RCC 7860 (cell line): ENCODE measurements at places on chromosomes 6 and 20.

GRCh38 chr6:41228616-41229015, 467 bp downstream of the TREML4 start:
- DNase-seq = no peak

GRCh38 chr6:48775157-48775556, 664.2 kb upstream of the PTCHD4 start:
- DNase-seq = peak; percentile 47

GRCh38 chr6:54134935-54135334, 23.7 kb downstream of the MLIP start:
- no peak for DNase-seq

DNA sequence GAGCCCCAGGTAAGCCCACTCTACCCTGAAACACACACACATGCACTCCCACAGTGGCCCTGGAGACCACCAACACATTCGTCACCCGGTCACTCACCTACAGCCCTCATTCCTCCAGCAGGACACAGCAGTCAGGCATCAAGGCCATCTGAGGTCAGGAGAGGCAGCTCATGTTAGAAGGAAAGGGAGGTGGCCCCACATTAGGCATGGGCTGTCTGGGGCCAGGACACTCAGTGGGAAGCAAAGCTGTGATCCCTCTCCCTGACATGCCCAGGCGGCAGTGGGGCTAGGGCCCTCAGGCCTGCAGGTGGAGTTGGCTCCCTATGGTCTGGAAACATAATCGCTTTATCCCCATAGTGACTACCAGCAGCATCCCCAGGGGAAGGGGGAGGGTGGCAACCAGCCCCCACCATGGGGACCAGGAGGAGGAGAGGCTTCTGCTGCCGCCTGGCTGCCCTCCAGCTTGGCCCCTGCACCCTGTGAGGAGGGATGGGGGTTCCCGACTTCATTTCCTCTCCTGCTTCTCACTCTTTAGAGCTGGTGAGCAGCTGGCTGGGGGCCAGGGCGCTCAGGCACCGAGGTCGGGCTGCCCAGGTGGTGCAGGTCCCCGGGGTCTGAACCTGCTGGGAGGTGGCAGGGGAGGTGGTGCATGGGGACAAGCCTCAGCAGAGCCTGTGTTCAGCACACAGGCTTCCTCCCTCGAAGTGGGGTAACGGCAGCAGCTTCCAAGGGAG, 76.6 kb upstream of the CST7 start:
- DNase-seq = no peak

DNA sequence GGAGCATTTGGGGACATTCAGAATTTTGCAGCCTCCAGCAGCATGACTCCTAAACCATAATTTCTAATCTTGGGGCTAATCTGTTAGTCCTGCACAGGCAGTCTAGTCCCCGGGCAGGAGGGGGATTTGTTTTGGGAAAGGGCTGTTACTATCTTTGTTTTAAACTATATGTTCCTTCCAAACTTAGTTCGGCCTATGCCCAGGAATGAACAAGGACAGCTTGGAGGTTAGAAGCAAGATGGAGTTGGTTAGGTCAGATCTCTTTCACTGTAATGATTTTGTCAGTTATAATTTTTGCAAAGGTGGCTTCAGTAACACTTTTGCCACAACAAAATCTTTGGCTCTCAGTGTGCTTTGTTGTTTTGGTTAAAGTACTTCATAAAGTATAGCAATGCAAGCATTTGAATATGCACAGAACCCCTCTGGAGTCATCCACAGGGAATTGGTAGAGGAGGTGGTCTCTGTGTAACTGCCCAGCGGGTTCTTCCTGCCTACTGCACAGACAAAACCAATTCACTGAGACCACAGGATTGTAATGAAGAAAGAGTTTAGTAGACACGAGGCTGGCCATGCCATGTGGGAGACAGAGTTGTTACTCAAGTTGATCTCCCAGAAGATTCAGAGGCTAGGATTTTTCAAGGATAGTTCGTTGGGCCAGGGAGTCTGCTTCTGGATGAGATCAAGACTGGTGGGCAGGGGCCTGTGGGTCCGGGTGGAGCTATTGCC, 224.1 kb upstream of the MYLIP start:
- no peak for DNase-seq

- DNase-seq = no peak
These were observed 56.6 kb downstream of the TGM2 start for GRCh38 chr20:38108438-38108985.

- no peak for DNase-seq
These were observed 56.7 kb downstream of the FILIP1 start for GRCh38 chr6:75436869-75437268.

- DNase-seq = no peak
These were observed 122.8 kb downstream of the CCDC170 start for GRCh38 chr6:151616600-151616999.

GRCh38 chr6:20167601-20168000, 44.7 kb downstream of the MBOAT1 start:
- DNase-seq = no peak

DNA sequence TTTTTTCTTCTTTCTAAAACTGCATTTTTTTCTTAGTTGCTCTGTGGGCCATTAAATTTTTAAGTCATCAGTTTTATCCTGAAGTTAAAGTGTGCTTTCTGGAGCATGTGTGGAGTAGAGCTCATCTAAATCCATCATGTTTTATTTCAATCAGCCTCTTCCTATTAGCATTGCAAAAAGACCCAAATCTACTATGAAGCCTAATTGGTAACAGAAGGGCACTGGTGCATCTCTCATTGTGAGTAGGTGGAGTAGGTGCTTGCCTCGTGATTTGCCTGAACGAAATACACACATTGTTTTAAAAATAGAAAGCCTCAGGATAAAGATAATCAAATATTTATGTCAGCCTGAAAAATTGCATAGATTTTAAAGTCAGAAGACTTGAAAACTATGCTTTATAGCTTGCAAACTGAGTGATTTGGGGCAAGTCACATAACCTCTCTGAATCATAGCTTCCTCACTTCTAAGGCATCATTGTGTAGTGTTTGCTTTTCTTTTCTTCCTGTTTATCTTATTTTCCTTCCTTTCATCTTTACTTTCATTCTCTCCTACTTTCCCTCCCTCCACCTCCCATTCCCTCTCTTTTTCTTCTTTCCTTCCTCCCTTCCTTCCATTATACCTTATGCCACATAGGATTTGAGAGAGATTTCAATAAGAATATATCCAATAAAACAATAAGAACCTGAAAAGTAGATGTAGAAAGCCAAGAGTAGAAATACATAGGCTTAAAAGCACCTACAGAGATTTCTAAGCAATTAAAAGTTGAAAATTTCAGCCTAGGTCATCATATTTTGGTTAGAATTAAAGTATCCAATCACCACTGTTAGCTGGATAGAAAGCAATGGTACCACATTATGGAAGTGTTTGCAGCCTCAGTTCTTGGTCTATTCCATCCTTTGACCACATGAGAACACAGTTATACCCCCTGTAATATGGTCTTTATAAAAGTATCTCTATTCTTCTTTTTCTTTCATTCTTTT, 49.6 kb upstream of the RNF146 start:
- no peak for DNase-seq

DNA sequence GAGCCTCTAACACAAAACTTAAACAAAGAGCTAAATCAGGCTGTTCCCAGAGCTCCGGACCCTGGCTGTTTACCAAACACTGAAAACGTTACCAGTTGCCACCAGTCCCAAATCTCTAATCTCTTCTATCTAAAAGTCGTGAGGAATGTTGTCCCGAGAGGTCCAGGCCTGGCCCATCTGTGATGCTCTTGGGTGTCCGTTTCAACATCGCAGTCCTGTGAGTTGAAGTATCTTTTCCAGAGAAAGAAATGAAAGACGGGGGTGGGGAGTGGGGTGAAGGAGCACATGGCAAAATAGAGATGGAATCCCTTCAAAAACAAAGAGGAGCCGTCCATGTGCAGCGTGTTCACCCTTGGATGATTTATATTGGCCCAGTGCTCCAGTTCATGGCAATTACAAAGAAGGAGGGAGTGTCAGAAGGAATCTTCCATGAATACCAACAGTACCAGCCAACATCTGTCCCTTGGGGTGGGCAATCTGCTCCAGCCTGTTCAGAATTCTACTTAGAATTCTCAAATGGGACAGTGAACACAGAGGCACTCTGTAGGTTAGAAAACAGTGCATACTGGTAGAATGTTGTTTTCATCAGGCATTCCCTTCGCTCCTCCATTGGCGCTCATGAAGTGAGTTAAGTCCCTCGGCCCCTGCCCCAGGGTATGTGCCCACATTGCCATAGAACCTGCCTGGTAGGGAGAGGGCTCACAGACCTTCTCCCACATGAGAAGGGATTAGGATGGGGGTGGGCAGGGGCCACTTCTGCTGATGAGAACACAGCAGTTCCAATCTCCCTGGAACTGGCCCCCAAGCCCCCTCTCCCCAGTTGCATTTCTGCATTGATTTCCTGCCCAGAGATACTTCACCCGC, 112.1 kb downstream of the LY86 start:
- DNase-seq = no peak

- DNase-seq = no peak
These were observed 148.1 kb downstream of the MOXD1 start for GRCh38 chr6:132253211-132253610.

DNA sequence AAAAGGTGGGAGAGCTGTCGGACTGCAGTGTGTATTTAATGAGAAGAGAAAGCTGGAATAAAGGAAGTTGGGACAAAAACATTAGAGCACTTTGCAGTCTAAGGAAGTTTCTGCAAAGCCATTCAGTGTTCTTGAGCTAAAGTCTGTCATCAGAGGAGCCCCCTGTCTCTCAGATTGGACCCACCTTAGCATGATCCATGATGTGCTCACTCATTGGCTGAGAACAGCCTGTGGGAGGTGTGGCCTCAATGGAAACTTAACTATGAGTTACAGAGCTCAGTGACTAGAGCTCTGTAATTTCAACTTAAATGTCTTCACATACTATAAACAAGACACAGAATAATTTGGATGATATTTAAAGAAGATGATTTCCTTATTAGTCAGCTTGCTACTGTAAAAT, 437.0 kb downstream of the BTBD3 start:
- no peak for DNase-seq

- no peak for DNase-seq
These were observed 68.9 kb upstream of the SCGN start for GRCh38 chr6:25583099-25583498.

GRCh38 chr6:16828058-16828457, 66.8 kb upstream of the ATXN1 start:
- DNase-seq = no peak

DNA sequence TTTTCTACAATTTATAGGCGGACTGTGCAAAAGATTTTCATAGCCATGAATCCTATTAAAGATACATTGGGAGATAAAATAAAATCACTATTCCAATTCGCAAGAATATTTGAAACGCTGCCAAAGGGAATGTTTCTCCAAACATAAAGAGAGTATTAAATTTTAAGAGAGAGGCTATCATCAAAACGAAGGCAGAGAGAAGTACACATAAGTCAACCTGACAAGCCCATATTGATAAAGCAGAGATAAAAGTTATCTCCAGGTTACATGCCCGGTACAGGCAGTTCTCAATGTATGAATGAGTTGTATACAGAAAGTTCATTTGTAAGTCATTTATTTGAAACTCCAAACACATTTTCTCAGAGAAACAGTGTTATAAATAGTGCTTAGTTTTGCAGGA, 193.1 kb downstream of the ATXN1 start:
- no peak for DNase-seq

- DNase-seq = no peak
These were observed 835.8 kb downstream of the GRIK2 start for GRCh38 chr6:102229271-102229670.

DNA sequence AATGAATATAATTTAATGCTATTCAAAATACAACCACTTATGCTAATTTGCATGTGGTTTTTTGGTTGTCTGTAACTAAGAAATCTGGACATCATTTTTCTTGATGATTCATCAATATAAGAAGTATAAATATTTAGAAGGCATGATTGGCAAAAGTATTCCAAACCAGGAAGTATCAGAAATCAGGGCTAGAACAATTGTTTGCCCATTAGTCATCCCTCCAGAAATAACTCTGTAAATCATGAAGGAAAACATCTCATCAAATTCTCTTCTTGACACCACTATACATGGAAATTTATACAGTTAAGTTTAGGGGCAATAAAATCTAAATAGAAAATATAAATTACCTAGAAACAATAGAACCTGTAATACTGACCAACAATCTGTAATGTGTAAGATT, 554.7 kb upstream of the HS3ST5 start:
- DNase-seq = no peak

DNA sequence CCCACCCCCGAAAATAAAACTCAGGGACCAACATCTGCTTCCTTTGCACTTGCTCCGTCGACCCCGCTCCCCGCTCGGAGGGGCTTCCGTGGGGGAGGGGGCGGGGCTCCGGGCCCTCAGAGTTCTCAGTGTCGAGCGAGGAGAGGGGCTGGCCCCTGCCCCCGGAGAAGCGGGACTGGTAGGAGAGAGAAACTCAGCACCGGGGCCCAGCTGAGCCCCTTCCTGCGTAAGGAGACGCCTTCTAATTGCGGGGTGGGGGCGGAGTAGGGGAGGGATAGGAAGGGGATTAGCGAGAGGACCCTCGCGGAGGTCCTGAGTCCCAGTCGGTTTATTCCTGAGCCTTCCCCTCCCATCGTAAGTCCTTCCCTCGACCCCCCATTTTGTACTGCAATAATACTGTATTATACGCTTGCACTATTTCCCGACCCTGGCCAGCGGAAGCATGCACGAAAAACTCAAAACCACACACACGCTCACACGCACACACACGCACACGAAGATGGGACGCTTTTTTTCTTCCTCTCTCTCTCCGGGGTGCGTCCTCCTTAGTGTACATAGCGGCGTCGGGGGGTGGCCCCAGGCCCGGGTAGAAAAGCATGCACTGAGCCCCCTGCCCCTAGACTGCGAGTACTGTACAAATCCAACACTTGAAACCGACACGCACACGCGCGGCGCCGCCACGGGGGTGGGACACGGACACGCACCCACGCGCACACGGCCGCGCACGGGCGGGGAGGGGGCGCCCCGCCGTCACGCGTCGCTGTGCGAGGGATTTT, 22.1 kb upstream of the SLC22A7 start:
- no peak for DNase-seq

- DNase-seq = no peak
These were observed 2.9 kb upstream of the MYLK2 start for GRCh38 chr20:31816221-31816620.

- no peak for DNase-seq
These were observed 11.2 kb downstream of the ZNF337 start for GRCh38 chr20:25685276-25686080.

- DNase-seq = no peak
These were observed 55.0 kb upstream of the TNFAIP3 start for GRCh38 chr6:137811916-137812553.

- DNase-seq = no peak
These were observed 67.8 kb downstream of the GFOD1 start for GRCh38 chr6:13419422-13420195.

DNA sequence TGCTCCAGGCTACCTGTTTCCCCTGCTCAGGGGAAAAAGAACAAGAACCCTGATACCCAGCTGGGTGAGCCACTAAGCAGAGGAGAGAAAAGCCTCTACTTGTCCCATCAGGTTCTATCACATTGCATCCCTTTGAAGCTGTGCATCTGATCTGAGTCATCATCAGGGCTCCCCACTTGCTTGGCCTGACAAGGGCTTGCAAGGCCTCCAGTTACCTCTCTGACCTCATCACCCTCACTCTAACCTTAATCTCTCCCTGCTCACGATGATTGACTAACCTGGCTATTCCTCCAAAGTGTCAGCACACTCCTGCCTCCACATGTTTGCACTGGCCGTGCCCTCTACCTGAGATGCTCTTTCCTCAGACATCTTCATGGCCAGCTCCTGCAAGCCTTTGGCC, 309.5 kb upstream of the CHD6 start:
- no peak for DNase-seq

GRCh38 chr6:25050356-25050755, 114.6 kb upstream of the RIPOR2 start:
- DNase-seq = peak; percentile 22

GRCh38 chr20:54082100-54082499, 11.7 kb upstream of the BCAS1 start:
- DNase-seq = no peak
